AG09319 (cell line): ENCODE measurements at places on chromosomes 2 and 18.

DNA sequence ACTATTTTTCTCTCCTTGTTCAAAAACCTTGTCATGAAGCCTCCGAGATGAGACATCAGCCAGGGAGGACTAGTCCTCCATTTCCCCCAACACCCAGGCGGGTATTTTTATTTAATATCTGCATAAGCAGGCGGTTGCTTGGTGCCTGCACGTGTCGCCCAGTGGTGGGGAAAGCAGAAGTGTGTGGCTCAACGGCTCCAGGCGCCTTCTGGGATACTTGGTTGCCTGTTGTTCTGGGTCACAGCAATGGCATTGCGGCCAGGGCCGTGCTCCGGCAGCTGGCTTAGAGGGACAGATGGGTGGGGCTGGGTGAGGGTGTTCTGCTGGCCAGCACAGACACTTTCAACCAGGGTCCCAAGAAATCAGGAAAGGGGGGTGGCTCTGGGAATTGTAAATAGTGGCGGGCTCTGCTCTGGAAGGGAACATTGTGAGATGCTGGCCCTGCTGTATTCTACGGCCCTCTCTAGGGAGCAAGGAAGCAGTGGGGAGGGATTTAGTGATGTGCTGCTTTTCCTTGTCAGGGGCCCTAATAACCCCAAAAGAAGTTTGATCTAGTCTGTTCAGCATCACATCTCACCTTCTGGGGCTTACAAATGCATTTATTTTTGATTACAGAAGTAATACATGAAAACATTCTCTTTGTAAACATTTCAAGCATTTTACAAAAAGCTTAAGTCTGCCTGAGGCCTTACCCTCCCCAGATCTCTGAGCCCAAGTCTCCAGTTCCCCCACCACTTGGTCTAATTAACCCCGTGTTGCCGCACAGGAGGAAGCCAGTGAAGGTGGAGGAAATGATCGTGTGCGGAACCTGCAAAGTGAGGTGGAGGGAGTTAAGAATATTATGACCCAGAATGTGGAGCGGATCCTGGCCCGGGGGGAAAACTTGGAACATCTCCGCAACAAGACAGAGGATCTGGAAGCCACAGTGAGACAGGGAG lies 1.1 kb downstream of the VAMP8 start:
- DNase-seq: no peak

GRCh38 chr18:13035249-13035914 lies 44.2 kb downstream of the CEP192 start:
- no peak for DNase-seq

DNA sequence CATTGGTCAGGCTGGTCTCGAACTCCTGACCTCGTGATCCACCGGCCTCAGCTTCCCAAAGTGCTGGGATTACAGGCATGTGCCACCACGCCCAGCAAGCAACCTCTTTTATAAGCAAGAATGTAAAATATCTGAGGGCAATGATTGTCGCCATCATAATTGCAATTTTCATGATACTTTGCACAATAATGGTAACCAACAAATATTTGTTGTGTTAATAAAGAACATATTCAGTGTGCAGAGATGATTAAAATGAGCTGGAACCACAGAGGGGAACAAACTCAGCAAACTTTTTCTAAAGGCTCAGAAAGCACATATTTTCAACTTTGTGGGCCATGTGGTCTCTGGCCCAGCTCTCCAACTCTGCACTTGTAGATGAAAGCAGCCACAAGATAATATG lies 115.2 kb upstream of the SIX2 start:
- no peak for DNase-seq

GRCh38 chr2:172578860-172579512 lies 23.1 kb downstream of the PDK1 start:
- DNase-seq: no peak

GRCh38 chr2:16149349-16150243 lies 209.2 kb downstream of the MYCN start:
- DNase-seq: no peak

- no peak for DNase-seq
Observed at GRCh38 chr2:110829413-110830146, 97.2 kb downstream of the ACOXL start.

DNA sequence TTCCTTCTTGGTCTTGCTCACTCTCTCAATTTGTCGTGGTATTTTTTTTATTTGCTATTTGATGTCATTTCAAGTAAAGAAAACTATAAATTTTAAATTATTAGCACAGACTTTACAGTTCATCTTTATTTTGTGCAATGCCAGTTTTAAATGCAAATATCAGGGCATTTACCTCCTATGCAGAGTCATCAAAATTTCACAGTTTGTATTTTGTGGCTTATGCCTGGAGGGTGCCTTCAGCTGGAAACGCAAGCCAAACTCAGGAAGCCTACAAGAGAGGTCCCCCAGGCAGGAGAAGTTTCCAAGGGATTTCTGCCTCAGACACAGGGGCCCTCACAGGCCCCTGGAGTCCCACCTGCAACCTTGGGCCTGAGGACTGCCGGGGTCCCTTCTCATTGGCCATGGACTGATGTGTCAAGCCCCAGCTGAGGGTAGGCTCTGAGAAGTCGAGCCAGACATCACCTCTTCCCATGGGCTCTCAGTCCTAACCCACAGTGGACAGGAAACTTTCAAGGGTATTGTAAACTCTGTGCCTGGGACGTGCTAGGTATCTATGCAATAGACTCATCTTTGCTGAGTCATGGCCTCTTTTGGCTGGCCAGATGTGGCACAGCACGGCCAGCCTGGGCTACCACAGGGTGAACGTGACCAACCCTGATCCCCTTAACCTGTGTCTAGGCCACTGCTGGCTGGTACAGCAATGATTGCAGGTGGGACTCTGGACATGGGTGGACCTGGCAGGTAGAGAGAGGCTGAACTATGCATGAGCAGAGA lies 236.5 kb downstream of the CELF4 start:
- no peak for DNase-seq

DNA sequence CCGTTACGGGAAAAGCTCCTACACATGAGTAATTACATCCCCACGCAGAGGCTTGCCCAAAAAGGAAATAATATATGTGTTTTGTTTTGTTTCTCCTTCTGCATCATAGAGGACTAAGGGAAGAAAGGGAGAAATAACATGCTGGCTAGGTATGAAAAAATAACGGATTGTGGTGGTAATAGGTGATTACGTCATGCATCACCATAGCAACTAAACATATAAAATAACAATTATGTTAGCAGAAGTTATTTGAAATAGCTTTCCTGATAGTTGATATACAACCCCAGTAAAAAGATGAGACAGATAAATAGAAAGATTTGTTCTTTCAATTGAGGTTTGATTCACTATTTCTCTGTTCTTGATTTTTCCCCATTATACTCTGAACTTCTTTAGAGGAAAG lies 518.0 kb downstream of the ZNF516 start:
- no peak for DNase-seq

DNA sequence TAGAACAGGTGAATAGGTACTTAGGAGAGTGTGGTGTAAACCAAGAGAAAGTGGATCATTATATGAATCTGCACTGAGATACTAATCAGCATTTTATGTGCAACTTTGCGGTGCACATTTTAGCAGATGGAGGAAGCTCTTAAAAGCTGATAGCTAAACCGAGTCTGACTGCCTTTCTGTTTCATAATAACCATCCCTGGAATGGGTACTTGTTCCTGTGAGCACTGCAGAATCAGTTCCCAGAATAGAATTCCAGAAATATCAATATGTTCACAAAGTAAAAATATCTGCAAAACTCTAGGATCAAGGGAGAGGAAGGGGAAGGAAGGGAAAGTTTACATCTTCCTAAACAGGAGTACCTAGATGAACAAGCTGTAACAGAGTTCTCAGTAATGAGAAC lies 432.2 kb upstream of the HNRNPA3 start:
- no peak for DNase-seq

GRCh38 chr2:128452536-128453530 lies 134.2 kb upstream of the HS6ST1 start:
- no peak for DNase-seq

- no peak for DNase-seq
Observed at GRCh38 chr18:73961804-73962203, 185.8 kb downstream of the FBXO15 start.

DNA sequence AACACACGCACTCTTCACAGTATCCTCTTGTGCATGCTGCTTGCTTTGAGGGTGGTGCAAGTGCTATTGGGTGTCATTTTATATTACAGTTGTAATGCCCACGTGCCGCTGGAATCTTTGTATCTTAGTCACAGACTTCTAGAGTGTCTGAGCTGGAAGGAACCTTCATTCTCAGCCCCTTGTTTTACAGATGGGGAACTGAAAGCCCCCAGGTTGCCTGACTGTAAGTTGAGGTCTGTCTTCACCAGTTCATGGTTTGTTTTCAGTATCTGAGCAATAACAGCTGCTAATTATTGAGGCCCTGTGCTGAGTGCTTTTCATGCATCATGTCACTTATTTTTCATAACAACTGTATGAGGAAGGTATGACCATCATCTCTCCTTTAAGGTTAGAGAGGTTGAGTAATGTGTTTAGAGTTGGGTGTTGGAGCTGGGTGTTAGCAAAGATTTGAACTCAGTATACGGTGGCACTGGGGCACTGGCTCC lies 77.0 kb downstream of the PRKCE start:
- no peak for DNase-seq

- no peak for DNase-seq
Observed at GRCh38 chr2:118371515-118371914, 283.2 kb downstream of the INSIG2 start.

DNA sequence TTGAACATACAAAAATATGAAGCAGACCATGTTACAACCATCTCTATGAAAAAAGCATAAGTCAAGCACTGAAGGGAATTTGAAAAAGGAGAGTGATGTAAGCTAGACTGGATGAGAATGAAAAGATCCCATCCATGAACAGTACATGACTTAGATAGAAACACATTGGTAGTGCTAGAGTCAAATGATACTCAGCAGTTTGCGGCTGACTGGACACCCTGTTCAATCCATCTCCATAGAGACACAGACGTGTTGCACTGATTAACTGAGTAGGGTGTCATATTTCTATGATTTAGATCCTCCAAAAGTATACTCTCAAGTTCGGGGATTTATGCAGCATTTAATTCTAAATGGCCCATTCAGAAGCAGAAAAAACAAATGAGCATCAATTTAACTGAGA lies 674.3 kb upstream of the NRXN1 start:
- DNase-seq: no peak

GRCh38 chr2:224162122-224162521 lies 123.0 kb upstream of the SERPINE2 start:
- no peak for DNase-seq

DNA sequence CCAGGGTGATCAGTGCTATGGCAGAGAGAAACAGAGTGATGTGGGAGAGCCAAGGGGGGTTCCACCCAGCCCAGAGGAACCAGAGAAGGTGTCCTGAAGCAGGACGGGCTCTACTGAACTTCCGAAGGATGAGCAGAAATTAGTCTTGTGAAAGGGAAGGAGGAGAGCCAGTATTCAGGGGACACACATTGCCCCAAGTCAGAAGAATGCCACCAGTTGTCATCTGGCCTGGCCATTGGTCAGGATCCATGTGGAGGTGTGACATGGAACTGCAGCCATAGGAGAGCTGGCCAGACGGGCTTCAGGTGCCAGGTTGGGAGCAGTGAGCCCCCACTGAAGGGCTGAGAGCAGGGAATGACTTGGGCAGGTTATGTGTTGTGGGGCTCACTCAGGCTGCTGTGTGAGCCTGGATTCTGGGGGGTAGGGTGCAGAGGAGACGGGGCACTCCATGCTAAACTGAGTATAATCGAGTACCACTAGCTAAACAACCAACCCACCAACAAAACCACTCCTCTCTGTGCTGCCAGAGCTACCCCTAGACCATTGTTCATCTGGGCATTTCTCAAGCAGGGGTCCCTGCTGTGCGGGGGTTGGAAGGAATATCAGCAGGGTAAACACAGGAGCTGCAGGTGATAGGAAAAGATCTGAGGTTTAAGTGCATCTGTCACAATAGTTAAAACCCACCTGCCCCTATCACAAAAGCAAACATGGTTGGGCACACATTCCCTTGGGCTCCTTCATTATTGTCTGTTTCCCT lies 25.3 kb downstream of the MARCO start:
- no peak for DNase-seq

DNA sequence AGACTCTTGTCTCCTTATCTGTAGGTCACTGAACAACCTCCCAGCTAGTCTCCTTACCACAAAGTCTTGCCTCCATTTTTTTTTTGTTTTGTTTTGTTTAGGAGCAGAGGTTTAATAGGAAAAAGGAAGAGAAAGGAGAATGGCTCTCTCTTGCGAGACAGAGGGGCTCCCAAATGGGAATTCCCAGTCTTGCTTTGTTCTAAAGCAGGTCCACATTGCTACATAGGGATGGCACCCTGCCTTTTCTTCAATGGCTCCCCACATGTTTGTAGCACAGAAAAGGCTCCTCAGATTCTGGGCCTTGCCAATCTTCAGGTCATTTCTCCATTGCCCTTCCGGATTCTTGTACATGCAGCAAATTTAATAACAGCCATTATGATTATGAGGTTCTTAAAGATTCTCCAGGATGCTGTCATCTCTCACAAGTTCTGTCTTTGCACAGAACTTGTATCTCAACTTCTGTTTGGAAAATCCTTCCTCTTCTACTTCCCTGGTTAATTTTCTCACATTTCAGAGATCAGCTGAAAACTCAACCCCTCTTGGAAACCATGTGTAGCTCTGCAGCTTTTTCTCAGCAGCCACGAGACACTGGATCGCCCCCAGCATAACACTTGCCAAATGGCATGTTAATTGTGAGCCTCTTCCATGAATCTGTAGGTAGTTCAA lies 23.6 kb downstream of the IL1F10 start:
- DNase-seq: no peak

- no peak for DNase-seq
Observed at GRCh38 chr18:45069546-45069945, 388.9 kb downstream of the SETBP1 start.

DNA sequence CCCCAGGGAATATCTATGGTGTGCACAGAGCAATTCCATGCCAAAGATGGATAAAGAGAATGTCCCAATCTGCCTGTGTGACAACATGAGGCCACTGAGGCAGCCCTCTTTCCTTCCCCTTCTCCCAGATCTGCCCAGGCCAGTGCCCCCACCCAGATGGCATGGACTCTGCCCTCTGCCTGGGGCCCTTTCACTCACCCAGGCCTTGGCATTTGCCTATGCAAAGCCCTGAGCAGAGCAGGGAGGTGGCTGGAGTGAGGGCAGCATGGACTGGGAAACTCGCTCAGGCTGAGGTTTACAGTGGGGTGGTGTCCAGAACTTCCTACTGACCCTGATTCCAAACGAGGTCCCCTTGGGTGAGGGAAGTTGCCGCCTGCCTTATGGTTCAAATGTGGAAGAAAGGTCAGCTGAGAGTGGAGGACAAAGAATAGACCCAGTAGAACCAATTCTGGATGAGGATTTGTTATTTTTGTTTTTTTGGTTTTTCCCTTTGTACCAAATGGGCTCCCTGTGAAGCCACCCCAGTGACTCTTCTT lies 8.9 kb downstream of the SH2D6 start:
- no peak for DNase-seq
